ENCODE measurements at places on chromosomes 3 and 15.

- DNase-seq: no peak
These were observed 7.3 kb downstream of the MYLK start for GRCh38 chr3:123876858-123877257.

DNA sequence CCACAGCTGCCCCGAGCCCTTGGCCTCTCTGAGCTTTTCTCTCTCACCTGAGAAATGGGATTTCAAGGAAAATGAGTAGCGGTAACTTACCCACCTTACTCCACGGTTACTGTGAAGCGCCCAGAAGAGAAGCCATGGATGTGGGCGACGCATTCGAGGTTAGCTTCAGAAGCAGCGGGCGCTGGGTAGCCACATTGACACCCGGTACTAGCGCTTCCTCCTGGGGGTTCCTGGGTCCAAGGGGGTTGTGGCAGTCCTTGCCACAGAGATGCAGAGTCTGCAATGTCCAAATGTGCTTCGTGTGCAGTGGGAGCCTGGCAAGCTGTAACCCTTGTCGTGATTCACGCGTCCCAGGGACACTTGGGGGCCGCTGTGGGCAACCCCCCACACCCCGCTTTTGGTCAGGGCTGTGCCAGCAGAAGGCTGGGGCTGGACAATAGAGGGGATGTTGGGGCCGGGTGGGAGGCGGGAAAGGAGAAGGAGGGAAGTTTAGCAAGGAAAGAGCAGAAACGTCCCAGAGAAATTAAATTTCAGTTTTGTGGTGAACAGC is 41.4 kb upstream of the FURIN start:
- no peak for DNase-seq

GRCh38 chr15:52546031-52546751 is 17.5 kb upstream of the MYO5A start:
- DNase-seq: no peak

DNA sequence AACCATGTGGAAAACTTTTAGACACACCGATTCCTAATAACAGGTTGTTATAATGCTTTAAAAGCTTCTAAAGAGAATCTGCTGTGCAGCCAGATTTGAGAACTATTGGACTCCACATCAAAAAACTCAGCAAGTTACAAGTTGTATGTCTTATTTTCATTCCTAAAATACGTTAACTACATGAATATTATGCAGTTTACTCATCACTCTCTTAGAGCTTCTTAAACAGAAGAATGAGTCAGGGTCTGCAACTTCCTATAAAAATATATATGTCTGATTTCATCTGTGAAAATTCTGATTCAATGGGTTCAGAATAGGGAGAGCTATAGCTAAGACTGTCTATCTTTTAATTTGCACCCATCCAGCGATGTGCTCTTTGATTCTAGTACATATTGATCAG is 244.2 kb upstream of the EPHA3 start:
- DNase-seq: no peak

- DNase-seq: no peak
These were observed 424.9 kb upstream of the ZNF385D start for GRCh38 chr3:22175947-22176346.

DNA sequence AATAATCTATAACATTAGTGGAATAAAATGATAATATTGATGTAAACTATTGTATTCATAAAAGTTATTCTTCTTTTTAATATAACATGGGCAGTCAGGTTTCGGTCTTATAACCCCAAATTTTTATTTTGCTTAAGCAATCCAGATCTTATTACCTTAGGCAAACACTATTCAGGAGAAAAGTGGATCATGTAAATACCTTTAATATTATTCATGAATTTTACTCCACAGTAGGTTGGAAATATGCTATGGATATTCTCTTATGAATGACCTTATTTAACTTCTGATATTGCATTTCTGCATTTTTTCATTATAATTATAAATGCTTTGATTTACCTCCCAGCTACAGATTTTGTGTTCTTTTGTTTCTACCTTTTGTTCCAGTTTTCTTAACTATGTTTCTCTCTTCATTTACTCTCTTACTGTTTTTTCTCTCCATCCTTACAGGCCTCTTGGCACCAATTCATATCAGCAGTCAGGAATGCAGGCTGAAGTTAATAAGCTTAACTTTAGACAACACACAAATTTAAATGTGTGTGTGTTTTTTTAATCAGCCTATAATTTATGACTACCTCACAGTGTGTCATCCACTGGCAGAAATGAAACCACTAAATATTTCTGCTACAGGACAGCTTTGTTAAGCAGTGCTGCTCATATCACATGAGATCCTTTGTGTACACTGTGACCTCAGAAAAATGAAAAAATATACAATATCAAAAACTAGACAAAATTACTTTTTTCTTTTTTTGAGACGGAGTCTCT is 111.0 kb downstream of the NSUN3 start:
- no peak for DNase-seq

DNA sequence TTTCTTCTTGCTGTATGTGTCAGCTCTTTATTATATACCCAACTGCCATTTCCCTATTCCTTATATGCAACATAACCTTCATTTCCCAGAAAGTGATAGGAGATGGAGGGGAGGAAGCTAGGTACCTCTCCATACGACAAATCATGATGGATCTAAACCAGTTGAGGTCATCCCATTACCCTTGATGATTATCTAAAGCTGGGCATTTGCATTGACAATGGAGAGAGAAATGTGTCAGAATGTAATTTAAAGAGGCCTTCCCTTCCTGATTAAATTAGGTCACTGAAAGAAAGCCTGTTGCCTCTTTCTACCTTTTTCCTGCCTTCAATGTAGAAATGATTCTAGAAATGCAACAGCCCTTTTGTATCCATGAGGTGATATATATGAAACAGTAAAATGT is 81.9 kb downstream of the SUCNR1 start:
- DNase-seq: no peak

- DNase-seq: no peak
These were observed 6.7 kb downstream of the CAPN3 start for GRCh38 chr15:42365921-42366550.

DNA sequence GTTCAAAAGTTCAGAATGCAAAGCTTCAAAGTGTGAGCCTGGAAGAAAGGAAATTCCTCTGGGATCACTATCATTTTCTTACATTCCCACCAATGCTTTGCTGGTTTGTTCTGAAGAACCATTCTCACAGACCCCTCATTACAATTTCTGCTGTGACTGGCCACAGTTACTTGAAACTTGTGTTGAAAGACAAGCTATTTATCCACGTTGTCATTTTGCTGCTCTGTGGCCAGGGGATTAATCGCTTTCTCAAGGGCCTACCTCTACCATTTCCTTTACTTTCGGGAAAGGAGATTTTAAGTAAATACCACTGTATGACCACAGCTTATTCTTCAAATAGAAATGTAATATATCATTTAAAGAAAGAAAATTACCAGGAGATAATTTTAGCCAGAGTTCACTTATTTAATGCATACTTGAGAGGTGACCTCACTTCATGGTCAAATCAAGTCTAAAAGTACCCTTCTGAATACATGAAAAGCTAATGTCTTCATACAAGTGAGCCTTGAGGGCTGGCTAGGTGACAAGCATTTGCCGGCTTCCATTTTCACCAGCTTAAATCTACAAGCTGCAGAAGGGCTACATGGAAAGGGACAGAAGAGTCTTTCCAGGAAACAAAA is 69.8 kb upstream of the ROBO2 start:
- DNase-seq: no peak

DNA sequence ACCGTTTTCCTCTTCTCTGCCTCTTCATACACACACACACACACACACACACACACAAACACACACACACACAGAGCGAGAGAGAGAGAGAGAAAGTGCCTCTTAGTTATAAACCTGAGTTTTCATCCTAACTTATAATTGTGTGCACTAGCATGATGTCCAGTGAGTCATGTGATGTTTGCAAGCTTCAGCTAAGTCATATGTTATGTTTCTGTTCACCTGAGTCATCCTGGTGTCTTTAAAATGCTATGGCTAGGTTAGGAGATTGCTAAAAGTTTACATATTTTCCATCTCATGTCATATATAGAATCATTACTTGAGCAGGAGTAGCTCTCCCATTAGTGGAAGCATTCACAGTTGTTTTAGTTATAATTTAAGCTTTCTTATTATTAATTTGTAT is 155.8 kb downstream of the EPHA6 start:
- DNase-seq: no peak

DNA sequence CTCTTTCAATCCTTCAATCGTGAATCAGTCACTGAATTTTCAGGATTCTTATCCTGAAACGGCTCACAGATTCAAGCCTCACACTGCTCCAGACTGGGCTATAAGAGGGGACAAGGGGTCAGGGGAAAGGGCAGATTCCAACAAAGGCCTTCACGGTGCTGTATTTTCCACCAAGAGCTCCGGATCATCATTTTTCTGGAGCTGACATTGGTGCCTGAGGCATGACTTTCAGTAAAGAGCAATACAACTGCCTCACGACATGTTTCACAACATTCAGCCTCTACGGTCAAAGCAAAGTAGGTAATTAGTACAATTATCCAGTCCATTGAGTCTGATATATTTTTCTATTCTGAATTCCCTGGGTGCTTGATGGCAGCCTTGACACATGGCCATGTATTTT is 185.0 kb upstream of the PRICKLE2 start:
- DNase-seq: no peak

- no peak for DNase-seq
These were observed 30.3 kb upstream of the ZNF385D start for GRCh38 chr3:21781355-21781754.

GRCh38 chr15:67509918-67510317 is 11.0 kb upstream of the C15orf61 start:
- no peak for DNase-seq

DNA sequence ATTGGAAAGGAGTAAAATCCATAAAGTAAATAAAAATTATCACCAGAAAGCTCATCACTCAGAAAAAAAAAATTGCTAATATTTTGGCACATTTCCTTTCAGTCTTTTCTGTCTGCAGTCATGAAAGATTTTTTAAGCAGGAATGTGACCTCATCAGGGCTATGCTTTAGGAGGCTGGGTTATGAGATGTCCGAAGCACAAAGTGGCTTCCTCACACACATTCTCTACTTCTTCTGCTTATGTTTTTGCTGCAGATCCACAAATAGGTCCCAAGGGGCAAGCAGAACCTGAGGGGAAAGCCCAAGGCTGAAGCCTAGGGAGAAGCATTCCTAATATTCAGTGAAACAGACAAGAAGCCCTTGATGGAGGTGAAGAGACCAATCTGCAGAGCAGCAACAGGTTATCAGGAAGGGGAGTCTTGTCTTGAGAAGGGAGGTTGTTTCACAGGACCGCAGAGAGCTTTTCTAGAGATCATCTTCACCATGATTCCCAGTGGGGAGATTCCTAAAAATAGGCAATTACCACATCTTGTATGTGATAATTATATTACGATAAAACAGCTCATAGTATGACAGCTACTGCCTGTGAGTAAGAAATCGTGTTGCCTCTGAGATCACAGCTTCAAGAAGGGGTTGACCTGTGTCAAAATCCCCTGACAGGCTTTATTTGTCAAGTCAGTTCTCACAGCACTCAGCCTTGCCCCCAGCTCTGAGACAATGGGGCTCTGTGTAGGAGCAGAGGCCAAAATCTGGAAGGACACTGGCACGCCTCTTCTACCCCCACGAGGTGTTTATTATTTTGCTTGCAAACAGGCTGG is 60.5 kb downstream of the IGF2BP2 start:
- DNase-seq: no peak

Measured in cerebellar nuclear complex (tissue), 1 donor.